Activated CD4-positive, CD25-positive, alpha-beta regulatory T cell treated with anti-CD3 and anti-CD28 coated beads, Interleukin-2, amount 50 U/mL, for 24 hours (primary cell): ENCODE measurements at places on chromosomes 1 and 21.
A peak's percentile ranks its signal among the peaks of the same experiment; 100 is the strongest.

DNA sequence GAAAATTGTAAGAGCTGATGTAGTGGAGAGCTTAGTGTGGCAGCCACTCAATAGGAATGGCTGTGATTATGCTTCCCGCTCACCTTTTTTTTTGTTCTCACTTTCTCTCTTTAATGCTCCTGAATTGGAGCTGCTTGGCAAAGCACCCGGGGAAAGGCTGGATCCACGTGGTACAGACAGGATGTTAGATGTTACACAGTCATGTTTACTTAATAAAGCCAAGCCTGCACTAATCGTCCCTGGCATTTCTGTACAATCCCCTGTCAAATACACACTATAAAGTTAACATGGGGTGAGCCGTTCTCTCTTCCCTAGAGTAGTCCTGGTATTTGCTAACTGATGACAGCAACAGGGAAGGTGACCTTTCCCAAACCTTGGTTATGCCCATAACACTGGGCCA is 187.8 kb downstream of the ZSCAN20 start:
- no peak for ATAC-seq

DNA sequence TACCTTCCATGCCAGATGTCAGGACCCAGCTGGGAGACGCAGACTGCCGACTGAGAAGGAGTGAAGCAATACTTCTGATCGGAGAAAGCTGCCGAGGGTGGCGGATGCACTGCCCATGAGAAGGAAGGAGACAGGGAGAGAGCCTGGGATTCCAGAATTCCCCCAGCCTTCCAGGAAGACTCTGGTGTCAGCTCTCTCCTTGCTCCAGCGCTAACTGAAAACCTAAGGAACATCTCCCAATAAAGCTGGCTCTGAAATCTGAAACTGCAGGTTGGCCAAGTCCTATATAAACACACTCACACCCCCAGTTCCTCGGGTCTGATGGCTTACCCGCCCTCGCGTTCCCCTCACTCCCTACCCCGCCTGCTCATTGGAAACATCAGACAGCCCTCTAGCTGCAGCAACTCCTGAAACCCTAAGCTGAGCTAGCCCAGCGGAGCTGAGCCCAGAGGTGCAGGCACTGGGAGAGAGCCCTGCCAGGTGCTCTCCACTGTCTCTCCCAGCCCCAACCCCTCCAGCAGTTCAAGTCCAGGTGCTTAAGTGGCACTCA is 52.3 kb downstream of the PLEKHA6 start:
- no peak for ATAC-seq

- no peak for ATAC-seq
These were observed 42.2 kb downstream of the ILDR2 start for GRCh38 chr1:166933140-166933539.

- no peak for ATAC-seq
These were observed 2.4 kb upstream of the PRAMEF20 start for GRCh38 chr1:13407811-13408210.

DNA sequence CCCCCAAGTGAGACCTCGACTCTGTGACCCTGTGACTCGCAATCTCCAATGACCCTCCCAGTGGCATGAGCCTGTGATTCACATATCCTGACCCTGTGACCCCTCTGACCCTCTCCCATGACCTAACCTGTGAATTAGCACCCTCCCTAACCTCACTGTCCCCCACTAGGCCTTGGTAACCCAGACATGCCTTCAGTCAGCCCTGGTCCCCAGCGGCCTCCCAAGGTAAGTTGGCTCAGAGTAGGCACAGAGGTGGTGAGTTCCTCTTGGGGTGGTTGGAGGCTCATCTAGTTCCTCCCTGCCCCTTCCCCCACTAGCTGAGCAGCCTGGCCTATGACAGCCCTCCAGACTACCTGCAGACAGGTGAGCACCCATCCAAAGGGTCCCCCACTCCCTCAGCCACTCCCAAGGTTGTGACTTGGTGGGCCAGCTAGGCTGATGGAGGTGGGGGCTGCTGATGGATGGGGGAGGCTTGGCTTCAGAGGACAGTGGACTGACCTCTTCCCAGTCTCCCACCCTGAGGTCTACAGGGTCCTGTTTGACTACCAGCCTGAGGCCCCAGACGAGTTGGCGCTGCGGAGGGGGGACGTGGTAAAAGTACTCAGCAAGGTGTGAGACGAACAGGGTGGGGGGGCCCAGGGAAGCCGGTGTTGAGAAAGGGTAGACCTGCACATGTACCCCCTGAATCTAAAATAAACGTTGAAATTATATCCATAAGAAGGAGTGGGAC is 1.6 kb downstream of the SH3D21 start:
- no peak for ATAC-seq

- no peak for ATAC-seq
These were observed 8.2 kb upstream of the TGFBR3 start for GRCh38 chr1:91894036-91894761.

GRCh38 chr1:206693592-206693991 is 8.9 kb downstream of the MAPKAPK2 start:
- ATAC-seq = no peak

DNA sequence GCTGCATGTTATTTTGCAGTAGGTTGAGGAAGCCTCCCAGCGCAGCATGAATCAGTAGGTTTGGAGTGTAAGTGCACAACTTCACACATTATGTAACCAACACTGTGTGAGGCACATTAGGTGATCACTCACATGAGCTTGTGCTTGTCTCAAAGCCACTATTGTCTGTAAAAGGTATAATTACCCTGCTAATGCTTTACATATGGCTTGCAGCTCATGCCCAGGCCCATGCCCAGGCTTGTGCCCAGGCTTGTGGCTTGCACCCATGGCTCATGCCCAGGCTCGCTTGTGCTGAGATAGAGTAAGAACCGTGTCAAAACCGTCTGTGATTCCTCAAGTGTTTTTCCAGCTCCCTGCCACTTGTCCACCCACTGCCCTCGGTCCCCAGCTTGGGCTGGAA is 596.3 kb downstream of the LTN1 start:
- ATAC-seq = no peak

- ATAC-seq = no peak
These were observed 55.6 kb downstream of the SSX2IP start for GRCh38 chr1:84634536-84635205.

- no peak for ATAC-seq
These were observed 45.8 kb downstream of the SIM2 start for GRCh38 chr21:36744560-36745231.

DNA sequence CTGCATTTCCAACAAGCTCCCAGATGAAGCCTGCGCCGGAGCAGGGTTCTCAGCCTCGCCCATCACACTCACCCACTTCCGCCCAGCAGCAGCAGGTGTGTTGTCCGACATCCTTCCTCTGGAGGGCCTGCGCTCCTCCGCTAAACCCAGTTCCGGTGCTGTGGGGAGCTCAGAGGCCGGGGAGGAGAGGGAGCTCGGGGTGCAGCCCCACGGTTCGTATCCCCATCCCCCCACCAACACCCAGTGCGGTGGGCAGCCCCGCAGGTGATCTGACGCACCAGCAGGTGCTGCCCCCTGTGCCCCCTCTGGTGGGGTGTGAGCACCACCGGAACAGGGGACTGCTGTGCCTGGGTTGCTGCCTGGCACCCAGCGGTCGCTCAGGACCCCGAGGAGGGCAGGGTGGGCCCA is 3.4 kb upstream of the PEX10 start:
- no peak for ATAC-seq

DNA sequence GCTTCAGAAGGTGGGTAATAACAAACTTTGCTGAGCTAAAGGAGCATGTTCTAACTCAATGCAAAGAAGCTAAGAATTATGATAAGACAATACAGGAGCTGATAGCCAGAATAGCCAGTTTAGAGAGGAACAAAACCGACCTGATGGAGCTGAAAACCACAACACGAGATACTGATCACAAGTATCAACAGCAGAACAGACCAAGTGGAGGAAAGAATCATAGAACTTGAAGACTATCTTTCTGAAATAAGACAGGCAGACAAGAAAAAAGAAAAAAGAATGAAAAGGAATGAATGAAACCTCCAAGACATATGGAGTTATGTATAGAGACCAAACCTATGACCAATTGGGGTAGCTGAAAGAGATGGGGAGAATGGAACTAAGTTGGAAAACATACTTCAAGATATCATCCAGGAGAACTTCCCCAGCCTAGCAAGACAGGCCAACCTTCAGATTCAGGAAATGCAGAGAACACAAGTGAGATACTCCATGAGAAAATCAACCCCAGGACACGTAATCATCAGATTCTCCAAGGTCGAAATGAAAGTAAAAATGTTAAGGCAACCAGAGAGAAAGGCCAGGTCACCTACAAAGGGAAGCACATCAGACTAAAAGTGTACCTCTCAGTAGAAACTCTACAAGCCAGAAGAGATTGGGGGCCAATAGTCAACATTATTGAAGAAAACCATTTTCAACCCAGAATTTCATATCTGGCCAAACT is 20.5 kb downstream of the CD84 start:
- ATAC-seq = no peak

GRCh38 chr1:227356620-227357146 is 38.4 kb upstream of the CDC42BPA start:
- ATAC-seq = no peak

- ATAC-seq = no peak
These were observed 69.7 kb downstream of the NOS1AP start for GRCh38 chr1:162139211-162139610.

GRCh38 chr1:51417496-51418383 is 87.4 kb upstream of the TTC39A start:
- no peak for ATAC-seq

DNA sequence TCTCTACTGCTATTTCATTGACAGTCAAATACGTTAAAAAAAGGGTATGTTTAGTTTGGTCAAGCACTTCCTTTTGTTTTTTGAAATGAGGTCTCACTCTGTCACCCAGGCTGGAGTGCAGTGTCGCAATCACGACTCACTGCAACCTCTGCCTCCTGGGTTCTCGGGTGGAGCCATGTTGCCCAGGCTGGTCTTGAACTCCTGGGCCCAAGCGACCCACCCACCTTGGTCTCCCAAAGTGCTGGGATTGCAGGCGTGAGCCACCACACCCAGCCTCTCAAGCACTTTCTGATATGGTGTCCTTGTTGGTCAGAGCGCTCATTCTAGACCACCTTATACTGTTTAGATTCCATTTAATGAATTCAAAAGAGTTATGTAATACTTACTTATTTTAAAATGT is 20.9 kb upstream of the RHBDL2 start:
- ATAC-seq = no peak

DNA sequence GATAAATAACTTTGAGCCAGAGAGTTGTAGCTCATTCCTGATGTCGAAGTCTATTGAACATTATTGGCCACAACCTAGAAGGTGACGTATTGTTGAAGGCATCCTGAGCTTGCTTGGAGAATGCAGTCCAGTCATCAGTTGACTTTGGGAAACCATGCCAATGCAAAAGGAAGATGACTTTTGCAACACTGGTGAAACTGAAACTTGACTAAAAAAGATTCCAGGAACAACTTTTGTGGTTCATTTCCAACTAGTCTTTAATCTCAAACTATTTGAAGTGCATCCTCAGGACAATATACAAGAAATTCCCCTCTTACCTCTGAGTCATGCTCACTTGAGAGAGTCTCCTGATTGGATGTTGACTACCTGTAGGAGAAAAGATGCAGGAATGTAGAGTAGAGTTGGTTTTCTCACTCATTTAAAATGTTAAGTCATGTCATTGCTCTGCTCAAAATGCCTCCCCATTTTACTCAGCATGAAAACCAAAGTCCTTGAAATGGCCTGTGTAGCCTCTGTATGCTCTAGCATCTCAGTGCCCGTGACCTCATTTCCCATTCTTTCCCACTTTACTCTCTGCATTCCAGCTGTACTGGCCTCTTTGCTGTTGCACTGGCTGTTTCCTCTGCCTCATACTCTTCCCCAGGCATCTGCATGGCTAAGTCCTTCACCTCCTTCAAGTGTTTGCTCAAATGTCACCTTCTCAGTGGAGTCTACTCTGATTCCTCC is 24.4 kb upstream of the LEPR start:
- peak; percentile 14 for ATAC-seq

DNA sequence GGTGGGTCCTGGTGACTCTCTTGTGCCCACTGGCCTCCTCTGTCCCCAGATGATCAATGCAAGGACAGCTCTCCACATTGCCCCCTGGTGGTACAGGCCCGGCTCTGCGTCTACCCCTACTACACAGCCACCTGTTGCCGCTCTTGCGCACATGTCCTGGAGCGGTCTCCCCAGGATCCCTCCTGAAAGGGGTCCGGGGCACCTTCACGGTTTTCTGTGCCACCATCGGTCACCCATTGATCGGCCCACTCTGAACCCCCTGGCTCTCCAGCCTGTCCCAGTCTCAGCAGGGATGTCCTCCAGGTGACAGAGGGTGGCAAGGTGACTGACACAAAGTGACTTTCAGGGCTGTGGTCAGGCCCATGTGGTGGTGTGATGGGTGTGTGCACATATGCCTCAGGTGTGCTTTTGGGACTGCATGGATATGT is 10.8 kb downstream of the ADAMTSL4 start:
- peak; percentile 8 for ATAC-seq

DNA sequence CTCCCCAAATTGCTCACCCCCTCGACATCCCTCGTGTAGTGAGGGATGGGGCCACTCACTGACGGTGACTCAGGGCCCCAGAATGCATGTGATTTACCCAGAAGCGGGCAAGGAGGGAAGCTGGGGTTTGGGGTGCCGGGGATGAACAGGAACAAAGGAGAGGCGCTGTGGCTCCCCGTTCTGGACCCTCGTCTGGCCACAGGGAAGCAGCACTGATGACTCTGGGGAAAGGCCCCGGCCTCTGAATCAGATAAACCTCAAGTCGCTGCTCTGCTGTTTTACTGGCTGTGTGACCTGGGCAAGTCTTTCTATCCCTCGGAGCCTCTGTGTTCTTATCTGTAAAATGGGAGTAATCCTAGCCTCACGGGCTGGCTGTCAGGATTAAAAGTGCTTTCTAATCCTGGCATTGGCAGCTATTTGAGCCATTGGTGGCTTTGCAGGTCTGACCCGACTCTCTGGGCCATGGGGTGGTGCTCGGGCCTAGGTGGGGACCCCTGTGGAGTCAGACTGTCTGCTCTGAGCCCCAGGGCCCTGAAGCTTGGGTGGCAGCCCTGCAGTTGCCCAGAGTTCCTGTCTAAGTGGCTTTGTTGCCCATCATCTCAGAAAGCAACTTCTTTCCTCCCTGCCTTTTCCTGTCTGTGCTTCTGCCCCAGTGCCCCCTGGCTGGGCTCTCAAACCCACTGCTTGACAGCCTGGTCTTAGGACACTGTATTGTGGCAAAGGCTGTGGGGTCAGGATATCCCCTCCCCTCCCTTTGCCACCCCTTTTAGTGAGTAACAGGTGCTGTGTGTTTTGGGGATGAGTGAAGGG is 5.5 kb downstream of the TNFRSF1B start:
- ATAC-seq = peak; percentile 16

- no peak for ATAC-seq
These were observed 64.4 kb downstream of the AGPAT3 start for GRCh38 chr21:43929217-43929971.

DNA sequence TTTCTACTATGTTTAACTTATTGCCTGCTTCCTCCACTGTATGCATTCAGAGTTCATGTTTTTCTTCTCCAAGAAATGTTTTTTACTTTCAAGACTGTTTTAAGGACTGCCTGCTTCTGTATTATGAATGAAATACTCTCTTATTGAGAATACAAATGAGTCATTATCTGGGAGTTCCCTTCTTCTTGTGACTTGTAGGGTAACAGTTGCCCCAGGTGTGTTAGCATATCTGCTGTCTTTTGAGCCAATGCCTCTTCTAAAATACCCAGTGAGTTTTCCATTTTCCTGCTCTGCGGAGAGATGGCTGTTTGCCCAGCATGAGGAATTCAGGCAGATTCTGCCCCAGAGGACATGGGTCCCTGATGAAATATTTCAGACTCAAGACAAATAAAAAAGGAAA is 34.1 kb upstream of the ST6GALNAC5 start:
- ATAC-seq = no peak
